Stimulated activated naive CD8-positive, alpha-beta T cell treated with anti-CD3 and anti-CD28 coated beads, Interleukin-15, amount 100 ng/mL, for 72 hours (primary cell): ENCODE measurements at places on chromosomes 4 and X.

DNA sequence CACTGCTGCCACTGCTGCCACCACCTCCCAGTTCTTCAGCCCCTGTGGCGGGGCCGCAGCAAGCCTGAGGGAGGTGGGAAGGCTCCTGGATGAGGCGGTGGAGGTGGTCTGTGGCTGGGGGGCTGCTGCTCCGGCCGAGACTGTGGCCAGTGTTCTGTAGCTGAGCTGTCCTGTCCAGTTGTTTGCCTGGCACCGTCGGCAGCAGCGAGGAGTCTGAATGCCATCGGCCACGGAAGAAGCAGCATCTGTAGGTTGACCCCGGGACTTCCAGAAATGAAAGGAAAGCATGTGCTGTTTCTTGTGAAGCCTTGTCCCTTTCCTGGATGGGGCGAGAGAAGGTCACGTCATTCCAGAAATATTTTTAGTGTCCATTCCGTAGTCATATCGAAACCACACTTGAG is 3.3 kb downstream of the C4orf54 start:
- no peak for DNase-seq

GRCh38 chrX:40103565-40104323 is 6.0 kb upstream of the BCOR start:
- no peak for DNase-seq

DNA sequence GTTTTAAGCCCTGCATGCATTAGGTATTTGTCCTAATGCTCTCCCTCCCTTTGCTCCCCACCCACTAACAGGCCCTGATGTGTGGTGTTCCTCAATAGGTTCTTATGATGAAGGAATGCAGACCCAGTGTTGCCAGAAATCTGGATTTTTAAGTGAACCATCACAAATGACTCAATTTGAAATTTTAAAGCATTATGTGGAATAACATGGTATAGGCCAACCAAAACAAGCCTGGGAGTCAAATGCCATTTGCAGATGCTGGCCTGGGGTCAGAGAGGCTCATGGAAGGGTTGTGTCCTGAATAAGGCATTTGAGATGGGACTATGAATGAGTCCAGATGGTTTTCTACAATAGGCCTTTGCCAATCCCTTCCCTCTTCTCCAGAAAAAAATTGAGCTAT is 179.6 kb downstream of the SHROOM3 start:
- no peak for DNase-seq

- no peak for DNase-seq
Measured at GRCh38 chr4:25299476-25300203, 12.9 kb upstream of the ZCCHC4 start.

- no peak for DNase-seq
Measured at GRCh38 chrX:18394477-18394876, 30.9 kb upstream of the CDKL5 start.

- no peak for DNase-seq
Measured at GRCh38 chr4:3670521-3671519, 95.4 kb upstream of the ADRA2C start.

DNA sequence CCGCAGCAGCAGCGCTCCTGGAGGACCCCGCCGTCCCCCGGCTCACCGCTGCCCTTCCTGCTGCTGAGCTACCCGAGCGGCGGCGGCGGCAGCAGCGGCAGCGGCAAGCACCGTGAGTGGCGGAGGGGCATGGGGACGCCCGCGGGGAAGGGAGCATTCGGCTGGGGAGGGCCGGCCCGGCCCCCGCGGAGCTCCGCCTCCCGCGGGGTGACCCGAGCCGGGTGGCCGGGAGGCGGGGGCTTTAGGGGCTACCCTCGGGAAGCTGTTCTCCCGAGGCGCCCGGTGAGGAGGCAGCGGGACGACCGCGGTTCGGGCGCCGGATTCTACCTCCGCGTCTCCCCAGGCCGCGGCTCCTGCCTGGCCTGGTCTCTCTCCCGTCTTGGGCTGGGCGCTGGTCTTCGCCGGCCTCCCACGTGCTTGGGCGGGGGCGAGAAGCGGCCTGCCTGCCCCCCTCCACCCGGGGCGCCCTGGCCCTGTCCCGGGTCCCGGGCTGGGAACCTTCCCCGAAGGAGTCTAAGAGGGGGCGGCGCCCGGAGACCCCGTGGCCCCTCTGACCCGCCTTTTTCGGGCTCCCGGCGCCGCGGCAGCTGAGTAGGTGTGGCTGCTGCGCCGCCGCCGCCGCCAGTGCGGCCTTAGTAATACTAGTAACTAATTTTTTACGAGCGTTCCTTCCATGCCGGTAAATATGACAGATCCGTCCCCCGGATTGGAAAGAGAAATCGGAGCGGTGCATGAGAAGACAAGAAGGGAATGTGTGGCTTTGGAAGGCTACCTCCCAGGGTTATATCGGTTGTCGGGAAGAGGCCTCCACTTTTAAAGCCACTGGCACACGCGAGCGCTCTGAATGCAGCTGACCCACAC is 16.4 kb upstream of the RUFY3 start:
- DNase-seq = peak; percentile 81

- DNase-seq = peak; percentile 37
Measured at GRCh38 chrX:118807151-118808017, 16.2 kb upstream of the ZCCHC12 start.

GRCh38 chr4:148447681-148448080 is 5.5 kb upstream of the NR3C2 start:
- no peak for DNase-seq

GRCh38 chr4:38157592-38157991 is 197.4 kb downstream of the PTTG2 start:
- DNase-seq = no peak

DNA sequence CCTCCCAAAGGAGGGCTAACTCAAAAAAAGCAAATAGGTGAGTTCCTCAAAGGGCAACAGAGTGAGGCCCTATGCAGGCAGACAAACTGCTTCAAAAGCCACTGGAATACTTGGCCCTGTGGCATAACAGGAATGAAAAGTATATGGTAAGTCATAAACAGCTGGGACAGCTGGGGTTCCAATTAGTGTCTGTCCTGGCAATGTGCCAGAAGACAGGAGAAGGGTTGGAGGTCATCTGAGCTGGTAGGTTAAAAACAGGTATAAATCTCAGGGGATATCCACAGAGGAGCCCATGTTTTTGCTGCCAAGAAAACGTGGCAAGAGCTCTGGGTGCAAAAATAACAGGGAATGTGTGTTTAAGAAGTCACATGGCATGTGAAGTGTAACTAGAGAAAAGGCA is 111.6 kb downstream of the APOOL start:
- no peak for DNase-seq

DNA sequence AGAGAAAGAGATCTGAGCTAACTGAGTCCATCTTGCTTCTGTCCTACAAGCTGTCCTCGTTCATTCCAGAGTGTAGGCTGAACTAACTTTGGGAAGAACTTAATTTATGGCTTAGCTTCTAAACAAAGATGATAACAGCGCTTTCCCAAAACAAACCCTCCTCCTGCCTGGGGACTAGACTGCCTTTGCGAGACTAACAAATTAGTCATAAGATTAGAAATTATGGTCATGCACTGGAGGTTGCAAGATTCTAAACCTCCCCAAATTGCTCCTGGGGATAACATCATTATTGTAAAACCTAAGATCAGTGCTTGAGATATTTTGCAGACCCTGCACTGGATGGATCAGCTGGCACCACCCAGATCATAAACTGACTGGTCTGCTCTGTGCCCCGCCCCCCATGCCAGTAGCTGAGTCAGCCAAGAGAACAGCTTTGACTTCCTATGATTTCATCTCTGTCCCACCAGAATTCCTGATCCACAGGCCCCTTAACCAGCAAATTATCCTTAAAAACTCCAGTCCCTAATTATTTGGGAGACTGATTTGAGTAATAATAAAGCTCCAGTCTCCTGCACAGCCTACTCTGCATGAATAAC is 883.3 kb downstream of the TRIML1 start:
- DNase-seq = no peak

DNA sequence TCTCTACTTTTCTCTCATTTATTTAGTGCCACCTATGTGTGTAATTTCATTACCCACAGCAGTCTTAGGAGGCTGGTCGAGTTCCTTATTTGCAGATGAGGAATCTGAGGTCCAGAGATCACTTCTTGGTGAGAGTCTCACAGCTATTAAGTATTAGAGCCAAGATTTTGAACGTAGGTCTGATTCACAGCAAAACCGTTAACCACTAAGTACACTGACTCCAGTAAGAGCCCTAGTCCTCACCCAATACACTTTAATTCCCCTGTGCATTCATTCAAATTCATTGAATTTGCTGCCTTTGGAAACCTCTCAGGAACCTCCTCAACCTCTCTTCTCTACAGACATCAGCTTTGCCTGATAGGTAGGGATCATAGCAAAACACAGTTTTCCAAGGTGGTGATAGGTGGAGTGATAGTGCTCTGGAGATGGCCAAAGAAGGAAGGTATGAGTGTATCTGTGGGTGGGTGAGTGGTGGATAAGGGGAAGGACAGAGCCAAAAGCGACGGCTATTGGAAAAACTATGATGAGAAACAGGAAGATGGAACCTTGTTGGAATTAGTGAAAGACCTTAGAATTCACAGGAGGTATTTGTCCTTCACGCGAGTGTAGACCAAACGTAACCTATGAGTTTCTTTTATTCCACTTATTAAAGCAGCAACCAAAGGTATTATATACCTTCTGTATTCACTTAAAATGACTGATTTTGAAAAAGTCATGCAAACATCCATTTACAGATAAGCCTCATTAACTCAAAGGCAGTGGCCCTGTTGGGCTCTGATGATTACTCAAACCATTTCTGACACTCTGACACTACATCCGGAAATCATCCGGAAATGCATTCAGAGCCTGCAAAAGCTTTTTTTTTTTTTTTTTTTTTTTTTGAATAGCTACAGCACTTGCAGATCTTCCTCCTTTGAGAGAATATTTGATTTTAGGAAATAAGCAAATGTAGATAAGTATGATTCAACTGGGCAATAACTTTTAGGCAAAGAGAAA is 6.3 kb downstream of the FMR1 start:
- DNase-seq = no peak

DNA sequence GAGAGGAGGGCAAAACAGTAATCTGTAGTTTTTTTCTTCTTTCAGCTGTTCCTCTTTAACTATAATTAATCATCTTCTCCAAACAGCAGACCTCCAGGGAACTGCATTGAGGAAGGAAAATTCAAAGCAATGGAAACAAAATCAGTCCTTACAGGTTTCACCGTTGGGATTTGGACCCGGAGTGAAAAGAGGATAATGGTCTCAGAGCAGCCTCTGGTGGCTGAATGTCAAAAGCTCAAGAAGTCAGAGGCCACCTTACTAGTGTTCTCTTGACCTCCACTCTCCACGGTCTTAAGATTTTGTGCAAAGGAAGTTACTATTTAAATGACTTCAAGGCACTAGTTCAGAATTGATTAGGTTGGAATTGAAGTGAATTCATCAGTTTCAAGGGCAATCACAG is 16.0 kb upstream of the MID1 start:
- DNase-seq = no peak

- DNase-seq = no peak
Measured at GRCh38 chrX:30568136-30568535, 9.4 kb downstream of the TASL start.

DNA sequence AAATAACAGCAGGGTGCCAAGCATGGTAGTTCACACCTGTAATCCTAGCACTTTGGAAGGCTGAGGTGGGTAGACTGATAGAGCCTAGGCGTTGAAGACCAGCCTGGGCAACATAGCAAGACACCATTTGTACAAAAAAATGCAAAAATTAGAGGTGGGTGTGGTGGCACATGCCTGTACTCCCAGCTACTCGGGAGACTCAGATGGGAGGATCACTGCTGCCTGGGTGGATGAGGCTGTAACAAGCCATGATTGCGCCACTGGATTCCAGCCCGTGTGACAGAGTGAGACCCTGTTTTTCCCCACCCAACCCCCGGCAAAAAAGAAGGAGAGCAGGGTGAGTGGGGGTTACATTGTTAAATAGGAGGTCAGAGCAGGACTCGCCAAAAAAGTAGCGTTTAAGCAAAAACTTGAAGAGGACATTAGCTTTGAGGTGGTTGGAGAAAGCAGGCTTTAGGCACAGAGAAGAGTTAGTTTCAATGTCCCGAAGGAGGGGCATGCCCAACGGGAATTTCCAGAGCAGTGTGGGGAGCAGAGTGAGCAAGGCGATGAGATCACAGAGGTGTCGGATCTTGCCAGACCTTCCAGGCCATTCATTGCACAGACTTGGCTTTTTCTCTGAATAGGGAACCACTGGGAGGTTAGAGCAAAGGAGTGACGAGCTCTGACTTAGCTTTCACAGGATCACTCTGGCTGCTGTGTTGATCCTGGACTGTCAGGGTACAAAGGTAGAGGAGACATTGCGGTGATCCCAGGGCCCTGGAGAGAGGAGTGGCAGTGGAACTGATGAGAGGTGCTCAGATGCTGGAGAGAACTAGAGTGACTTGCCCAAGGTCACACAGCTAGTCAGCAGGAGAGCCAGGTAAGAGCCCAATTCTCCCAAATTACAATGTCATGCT is 70.6 kb downstream of the TRAPPC11 start:
- no peak for DNase-seq

DNA sequence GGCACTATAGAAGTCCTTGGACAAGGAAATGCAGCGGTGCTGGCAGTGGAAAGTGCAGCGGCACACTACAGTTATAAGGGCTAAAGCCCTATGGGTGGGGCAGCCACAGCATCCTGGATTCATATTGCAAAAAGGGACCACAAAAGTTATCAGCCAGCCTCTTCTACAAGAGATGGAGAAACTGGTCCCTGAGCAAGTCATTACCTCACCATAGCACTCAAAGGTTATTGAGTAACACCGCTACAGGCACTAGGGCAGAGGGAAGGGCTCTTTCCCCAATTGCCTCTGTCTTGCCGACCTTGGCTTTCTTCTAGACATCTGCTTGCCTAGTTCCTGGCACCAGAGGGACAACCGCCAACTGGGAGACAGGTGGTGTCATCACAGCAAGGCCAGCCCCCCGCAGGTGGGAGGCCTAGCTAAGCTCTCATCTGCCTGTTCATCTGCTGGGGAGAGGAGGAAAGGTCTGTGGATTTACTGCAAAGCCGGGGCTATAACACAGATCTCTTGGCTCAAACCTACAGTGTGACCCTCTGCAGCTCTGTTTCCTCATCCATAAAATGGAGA is 600.0 kb downstream of the BCOR start:
- DNase-seq = no peak

DNA sequence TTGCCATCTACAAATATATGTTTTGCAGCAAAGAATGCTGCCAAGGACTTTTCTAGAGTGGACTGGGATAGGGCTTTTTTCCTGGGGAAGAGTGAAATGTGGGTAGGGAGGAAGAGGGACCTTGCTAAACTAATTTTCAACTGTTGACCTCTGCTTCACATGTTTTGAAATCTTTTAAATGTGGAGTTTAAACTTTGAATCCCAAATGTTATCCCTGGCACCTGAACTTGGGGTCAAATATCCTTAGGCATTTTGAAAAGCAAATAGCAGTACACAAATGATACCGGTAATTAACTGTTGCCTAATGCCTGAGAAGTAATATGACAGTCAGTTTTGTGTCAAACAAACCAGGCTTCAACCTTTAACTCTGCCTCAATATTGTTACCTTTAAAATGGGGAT is 7.3 kb upstream of the AR start:
- DNase-seq = no peak
